ENCODE measurements at places on chromosomes 7 and 10. TPM values are rescaled to one million over a fixed set of nuclear protein-coding genes. Genes with fewer than 3 reads are reported as not detected.

Gene GRM3
- total RNA-seq: 3.4 TPM

- no peaks in the 10 kb centered on the region for H3K36me3 ChIP-seq
- H3K27me3 ChIP-seq: peaks cover 47% of the 10 kb centered on the region
- peak within 1 kb of the TSS; percentile 97 for H3K4me3 ChIP-seq
Observed at GRCh38 chr10:110497438-110498086, at the start of gene DUSP5. Gene DUSP5 (plus strand): TSS chr10:110497907. CDS start chr10:110498122, 215 bp downstream.

DNA sequence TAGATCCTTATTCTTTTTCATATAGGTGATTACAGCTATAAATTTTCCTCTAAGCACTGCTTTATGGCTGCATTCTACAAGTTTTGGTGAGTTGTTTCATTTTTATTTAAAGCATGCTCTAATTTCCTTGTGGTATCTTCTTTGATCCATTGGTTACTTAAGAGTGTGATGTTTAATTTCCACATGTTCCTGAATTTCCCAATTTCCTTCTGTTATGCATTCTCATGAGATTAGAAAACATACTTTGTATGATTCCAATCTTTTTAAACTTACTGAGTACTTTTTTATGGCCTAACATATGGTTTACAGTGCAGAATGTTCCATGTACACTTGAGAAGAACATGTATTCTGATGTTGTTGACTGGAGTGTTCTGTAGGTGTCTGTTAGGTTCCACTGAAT, 53.4 kb downstream of the MYL10 start:
- H3K36me3 ChIP-seq: peaks cover 4% of the 10 kb centered on the region
- H3K4me1 ChIP-seq: no peaks in the 10 kb centered on the region
- DNase-seq: no peak
- no peak overlapping the region for H3K4me3 ChIP-seq
- H3K27me3 ChIP-seq: peaks cover 12% of the 10 kb centered on the region

DNA sequence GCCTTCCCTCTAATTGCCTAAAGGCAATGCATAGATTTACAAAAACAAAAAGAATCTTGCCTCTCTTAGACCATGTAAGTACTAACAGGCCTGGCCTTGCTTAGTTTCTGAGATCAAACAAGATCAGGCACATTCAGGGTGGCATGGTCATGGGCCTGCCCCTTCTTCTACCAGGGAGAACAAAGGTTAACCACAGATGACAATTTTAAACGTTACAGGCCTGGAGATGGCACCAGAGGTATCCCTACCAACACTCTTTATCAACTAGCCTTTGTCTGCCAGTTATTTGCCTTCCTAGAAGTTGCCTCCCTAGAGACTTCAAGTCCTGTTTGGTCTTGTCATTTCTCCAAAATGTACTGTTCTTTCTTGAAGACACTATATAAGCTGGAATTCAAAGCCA, 252.6 kb downstream of the DOCK4 start:
- H3K36me3 ChIP-seq: no peaks in the 10 kb centered on the region
- DNase-seq: no peak
- H3K27ac ChIP-seq: no peak overlapping the region
- no peaks in the 10 kb centered on the region for H3K27me3 ChIP-seq
- no peak overlapping the region for H3K4me3 ChIP-seq

Gene PTPRN2
- total RNA-seq: 32.2 TPM

GRCh38 chr10:58756130-58756719, 243.6 kb downstream of the BICC1 start:
- no peak overlapping the region for H3K4me3 ChIP-seq
- DNase-seq: no peak
- no peaks in the 10 kb centered on the region for H3K27me3 ChIP-seq
- no peak overlapping the region for H3K27ac ChIP-seq
- peaks cover 3% of the 10 kb centered on the region for H3K4me1 ChIP-seq

DNA sequence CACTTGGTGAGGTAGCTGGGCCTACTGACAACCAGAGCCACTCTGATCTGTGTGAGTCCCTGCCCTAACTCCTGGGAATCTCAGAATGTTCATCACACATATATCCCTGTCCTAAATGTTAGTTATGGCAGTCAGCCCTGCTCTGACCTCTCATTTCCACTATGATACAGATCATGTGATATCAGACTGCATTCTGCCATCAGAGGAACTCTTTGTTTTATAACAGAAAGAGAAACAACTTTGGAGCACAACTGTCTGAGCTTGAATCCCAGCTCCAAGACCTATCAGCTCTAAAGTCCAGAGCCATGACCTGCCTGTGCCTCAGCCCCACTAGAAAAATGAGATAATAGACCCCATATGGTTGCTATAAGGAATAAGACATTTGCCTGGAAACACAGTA, 54.6 kb upstream of the ABCB4 start:
- H3K36me3 ChIP-seq: no peaks in the 10 kb centered on the region
- H3K4me1 ChIP-seq: no peaks in the 10 kb centered on the region
- no peak overlapping the region for H3K27ac ChIP-seq
